ENCODE measurements at places on chromosomes 5 and 9. TPM values are rescaled to one million over a fixed set of nuclear protein-coding genes. Genes with fewer than 3 reads are reported as not detected.

FLT4 gene
- total RNA-seq, result 5.5 TPM

NSD1 gene
- total RNA-seq, result 36.1 TPM

AK1 gene
- total RNA-seq, result 880 TPM

DNA sequence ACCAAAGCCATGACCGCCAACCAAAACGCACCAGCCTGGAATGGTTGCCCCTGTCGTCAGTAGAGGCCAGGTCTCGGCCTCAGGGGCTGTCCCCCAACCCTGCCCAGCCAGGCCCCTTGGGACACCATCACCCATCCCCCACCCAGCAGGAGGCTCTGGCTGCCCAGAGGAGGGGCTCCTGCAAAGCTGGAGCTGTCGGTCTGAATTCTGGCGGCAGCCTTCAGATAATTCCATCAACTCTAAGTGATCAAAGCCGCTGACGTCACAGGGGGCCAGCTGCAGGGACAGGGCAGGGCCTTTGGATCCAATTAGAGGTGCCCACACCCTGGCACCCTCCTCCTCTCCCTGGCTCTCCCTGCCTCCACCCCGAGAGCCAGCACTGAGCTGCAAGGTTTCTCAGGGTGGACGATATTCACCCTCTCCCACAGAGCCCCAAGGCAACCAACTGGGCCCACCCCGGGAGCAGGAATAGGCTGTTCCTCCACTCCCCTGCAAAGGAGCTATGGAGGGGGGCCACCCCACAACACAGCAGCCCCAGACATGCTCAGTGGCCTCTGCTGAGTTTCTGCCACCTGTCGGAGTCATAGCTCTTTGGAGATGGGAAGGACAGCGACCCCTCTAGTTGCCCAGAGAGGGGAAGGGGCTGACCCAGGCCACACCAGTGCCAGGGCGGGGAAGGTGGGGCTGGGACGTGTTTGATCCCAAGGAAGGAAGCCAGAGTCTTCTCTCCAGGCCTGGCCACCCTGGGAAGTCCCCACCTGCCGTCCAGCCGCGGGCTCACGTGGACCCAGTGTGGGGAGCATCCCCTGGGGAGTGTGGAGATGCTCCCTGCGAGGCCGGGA lies 78.4 kb downstream of the NTNG2 start:
- DNase-seq, result no peak

DNA sequence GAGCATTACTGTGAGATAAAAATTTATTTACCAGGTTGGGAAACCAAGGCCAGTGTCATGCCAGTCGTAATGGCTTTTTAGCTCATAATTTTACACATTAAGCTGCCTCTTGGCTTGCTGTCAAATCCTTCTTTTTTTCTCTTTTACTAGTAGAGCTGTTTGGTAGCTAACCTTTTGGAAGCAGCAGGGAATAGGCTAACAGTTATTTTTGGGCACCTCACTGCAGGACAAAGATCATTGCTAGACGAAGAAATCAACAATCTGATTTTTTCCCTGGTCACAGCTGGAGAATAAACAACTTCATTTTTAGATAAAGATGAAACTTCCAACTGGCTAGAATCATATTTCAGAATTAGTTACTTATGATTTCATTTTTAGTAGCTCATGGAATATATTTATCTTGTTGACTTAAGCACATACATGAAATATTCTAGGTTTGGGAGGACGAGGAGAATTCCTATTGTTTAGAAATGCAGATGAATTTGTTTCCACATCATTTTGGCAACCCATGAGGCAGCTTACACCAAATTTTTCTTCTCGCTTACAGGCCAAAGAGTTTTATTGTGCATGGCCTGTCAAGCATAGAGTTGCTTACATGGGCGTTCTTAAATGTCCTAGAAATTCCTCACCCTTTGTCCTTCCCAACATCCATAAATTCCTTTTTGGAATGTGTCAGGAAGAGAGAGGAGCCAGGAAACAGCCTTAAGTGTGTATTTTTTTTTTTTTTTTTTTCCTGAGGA lies 19.6 kb downstream of the TNC start:
- no peak for DNase-seq

- no peak for DNase-seq
Observed at GRCh38 chr5:150500905-150501304, 7.0 kb upstream of the NDST1 start.

GRCh38 chr5:87784311-87784710 lies 371.6 kb upstream of the CCNH start:
- no peak for DNase-seq

DNA sequence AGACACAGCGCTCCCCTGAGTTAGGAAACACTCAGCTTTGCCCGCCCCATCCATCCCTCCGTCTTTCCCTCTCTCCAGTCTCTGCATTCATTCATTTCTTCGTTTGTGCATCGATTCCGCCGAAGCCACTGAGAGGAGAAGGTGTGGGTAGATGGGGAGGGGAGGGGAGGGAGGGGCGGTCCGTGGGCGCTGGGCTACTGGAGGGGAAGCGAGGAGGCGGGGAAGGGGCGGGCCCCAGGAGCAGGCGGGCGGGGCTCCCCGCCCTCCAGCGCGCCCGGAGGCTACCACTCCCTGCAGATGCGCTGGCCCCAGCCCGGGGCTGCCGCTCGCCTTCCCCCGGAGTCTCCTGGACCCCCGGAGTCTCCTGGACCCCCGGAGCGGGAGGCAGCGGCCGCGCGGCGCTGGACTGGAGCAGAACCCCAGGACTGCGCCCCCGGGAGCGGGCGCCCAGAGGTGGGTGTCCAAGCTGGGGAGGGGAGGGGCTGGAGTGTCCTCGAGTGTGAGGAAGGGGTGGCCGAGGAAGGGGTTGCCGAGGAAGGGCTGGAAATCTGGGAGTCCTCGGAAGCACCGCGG lies 159.5 kb downstream of the C9orf152 start:
- peak; percentile 91 for DNase-seq

GRCh38 chr9:110109333-110110092 lies 98.4 kb downstream of the C9orf152 start:
- no peak for DNase-seq

DNA sequence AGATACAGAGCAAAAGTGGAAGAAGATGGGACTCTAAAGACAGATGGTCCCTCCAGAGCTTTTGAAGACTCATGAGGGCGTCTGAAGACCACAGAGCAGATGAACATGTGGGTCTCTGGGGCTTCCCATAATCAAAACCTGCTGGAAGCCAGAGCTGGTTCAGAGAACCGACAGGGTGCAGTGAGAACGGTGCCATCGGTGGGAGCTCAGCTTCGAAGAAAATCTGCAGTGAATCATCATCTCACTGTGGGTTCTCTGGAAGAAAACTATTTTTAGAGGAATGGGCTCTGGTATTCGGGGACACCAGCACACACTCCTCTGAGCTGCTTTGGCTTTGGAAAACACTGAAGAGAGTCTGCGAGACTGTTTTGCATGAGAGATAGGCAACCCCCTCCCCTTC lies 222.4 kb upstream of the PANK3 start:
- DNase-seq, result no peak

Data from Right ventricle myocardium inferior (tissue), 1 donor.